ENCODE measurements at places on chromosomes 16 and 17.

- no peak for DNase-seq
These were observed 23.8 kb downstream of the CDK5RAP3 start for GRCh38 chr17:47994724-47995123.

DNA sequence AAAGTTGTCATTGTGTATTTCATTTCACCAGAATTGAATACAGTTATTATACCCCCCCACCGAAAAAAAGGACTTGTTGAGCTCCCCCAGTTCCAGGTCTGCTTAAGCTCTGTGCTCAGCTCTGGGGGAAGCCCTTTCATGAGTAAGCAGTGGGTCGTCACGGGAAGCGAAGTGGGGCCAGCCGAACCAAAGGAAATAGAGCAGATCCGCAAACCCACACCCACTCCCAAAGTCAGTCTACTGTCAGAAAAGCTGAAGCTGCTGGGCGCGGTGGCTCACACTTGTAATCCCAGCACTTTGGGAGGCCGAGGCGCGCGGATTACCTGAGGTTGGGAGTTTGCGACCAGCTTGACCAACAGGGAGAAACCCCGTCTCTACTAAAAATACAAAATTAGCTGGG is 50.1 kb downstream of the PECAM1 start:
- no peak for DNase-seq

GRCh38 chr17:66313995-66314659 is 11.7 kb downstream of the PRKCA start:
- no peak for DNase-seq

GRCh38 chr17:78399693-78400144 is 21.3 kb downstream of the PGS1 start:
- no peak for DNase-seq

- no peak for DNase-seq
These were observed 308.3 kb upstream of the CDH5 start for GRCh38 chr16:66058172-66058691.

DNA sequence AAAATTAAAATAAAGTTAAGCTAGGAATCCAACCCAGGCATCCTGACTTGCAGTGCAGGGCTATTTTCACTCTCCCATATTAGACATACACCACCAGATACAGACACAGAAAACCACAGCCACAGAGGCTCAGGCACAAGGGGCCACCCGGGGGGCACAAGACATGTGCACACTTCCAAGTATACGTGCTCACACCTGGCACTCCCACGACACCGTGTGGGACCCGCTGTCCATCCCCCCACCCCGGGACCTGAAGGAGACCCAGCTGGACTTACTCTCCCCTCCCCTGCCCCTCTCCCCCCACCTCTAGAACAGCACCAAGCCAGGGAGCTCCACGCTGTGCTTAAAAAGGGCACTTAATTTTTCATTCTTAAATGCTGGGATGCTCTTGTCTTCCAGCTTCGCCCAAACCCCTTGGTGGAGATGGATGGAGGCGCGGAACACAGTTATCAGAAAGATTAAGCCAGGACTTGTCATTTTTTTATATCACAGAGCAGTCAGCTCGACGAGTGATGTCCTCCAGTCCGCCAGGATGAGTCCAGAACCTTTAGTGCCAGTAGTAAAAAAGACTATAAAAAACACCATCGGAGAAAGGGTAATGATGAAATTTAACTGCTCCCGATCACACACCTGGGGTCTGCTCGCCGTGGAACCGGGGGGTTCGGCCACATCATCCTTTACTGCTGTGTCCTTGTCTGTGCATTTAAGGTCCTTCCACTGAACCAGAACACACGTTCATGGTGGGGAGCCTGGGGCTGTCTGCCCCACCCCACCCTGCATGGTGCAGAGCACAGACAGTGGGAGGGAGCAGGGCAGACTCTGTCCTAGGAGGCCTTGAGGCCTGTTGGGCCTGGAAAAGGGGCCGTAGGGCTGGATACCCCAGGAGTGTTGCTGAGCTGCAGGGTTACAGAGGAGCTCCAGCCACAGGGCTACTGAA is 73.3 kb upstream of the LHX1 start:
- DNase-seq, result no peak

DNA sequence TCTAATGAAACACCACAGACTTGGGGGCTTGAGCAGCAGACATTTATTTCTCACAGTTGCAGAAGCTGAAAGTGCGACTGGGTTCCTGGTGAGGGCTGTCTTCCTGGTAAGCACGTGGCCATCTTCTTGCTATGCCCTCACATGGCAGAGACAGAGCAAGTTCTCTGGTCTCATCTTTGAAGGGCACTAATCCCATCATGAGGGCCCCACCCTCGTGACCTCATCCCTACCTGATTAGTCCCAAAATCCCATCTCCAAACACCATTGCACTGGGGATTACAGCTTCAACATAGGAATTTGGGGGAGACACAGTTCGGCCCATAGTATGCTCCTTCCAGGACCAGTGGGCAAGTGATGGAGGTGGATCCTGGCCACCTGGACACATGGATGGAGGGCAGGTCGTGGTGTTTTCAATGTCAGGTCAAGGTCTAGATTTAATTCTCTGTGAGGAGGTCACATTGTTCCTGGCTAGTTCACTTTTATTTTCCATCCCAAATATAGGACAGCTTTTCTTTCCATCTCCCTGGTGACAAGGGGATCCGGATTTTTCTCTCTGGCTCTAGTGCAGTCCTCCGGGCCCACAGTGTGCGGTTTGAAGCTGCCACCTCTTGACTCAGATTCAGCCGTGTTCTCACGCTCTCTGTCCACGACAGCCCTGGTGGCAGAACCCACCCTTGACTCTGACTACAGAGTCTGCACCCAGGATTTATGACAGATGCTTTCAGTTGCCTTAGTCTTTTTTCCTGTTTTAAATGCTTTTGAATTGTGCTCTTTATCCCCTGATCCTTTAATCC is 160.5 kb upstream of the NOL11 start:
- no peak for DNase-seq

DNA sequence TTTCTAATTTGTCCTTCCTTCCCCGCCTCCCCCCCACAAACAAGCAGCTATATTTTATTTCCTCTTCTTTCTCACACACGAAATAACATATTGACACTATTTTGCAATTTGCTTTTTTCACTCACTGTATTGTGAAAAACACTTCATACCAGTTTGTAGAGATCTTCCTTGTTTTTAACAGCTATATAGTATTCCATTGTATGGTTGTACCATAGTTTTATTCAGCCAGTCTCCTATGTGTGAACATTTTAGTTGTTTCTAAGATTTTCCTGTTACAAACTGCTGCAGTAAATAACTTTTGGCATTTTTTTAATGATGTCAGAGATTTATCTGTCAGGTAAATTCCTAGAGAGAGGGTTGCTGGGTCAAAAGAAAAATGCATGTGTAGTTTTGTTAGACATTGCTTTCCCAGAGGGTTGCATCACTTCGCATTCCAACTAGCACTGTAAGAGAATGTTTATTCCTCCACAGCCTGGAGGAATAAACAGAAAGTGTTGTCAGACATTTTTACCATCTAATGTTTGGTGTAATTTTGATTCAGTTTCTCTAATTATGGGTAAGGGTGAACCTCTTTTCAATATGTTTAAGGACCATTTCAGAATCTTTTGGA is 101.2 kb downstream of the MRTFB start:
- peak; percentile 34 for DNase-seq

GRCh38 chr16:30669903-30670824 is 11.9 kb downstream of the FBRS start:
- no peak for DNase-seq

DNA sequence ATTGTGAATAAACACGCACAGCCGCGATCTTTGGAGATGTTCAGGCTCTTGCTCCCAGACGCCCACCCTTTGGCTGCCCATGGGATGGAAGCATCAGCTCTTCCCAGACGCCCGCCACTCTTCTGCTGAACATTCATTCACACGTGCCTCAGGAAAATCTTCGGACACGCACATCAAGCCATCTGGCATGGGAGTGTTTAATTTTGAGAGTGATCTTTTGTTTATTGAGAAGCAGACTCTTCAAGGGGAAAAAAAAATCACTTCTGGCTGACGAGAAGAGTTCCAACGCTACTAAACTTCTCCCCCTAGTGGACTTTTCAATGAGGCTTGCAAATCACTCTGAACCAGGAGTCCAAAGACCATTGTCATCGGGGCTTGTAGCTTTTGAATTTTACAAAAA is 62.0 kb upstream of the NUDT7 start:
- no peak for DNase-seq

DNA sequence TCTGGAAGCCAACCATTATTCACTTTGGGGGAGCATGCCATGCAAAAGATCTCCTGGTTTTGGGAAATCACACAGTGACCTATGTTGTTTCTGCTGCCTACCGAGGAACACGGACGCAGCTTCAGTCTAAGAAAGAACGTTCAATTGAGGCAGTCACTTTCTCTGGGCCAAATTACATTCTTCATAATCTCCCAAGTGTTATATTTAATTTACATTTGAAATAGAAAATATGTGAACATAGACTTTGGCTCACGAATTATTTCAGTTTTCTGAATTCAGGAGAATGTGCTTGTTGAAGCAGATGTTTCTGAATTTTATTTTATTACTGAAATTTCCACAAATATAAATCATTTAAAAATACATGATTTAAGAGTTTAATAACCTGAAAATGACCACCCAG is 93.6 kb upstream of the KCNJ16 start:
- DNase-seq, result no peak

- DNase-seq, result no peak
These were observed 11.7 kb downstream of the CACNG1 start for GRCh38 chr17:67055811-67056745.

DNA sequence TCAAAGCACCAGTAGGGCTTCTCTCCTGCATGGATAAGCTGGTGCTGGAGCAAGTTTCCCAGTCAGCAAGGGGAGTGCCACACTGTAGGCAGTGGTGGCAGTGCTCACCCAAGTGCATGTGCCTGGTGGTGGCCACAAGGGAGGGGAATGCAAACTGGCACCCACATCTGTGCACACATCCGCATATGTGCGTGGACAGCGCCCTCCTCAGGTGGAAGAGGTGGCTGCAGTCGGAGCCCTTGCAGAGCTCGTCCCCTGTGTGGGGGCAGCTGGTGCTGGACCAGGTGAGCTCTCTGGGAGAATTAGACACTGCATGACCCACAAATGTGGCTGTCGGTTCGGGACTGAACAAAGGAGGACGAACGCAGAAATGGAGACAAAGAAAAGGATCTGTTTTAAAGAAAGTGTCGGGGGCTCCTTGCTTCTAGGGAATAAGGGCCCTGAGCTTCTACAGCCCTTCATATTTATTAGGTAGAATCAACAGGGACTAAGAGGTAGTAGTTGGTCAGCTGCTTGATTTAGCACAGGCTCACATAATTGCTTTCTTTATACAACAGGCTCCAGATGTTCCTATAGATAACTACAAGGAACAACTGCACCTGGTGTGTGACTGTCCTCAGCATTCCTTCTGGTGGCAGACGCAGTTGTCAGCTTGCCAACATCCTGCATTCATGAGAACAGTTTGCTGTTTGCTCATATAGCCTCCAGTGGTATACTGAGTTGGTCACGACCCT is 5.3 kb upstream of the ZNF689 start:
- no peak for DNase-seq

GRCh38 chr17:10268005-10268404 is 69.6 kb upstream of the GAS7 start:
- no peak for DNase-seq

GRCh38 chr16:15498427-15499175 is 64.2 kb downstream of the BMERB1 start:
- DNase-seq, result no peak

GRCh38 chr17:61248399-61248798 is 151.2 kb upstream of the TBX2 start:
- peak; percentile 43 for DNase-seq

DNA sequence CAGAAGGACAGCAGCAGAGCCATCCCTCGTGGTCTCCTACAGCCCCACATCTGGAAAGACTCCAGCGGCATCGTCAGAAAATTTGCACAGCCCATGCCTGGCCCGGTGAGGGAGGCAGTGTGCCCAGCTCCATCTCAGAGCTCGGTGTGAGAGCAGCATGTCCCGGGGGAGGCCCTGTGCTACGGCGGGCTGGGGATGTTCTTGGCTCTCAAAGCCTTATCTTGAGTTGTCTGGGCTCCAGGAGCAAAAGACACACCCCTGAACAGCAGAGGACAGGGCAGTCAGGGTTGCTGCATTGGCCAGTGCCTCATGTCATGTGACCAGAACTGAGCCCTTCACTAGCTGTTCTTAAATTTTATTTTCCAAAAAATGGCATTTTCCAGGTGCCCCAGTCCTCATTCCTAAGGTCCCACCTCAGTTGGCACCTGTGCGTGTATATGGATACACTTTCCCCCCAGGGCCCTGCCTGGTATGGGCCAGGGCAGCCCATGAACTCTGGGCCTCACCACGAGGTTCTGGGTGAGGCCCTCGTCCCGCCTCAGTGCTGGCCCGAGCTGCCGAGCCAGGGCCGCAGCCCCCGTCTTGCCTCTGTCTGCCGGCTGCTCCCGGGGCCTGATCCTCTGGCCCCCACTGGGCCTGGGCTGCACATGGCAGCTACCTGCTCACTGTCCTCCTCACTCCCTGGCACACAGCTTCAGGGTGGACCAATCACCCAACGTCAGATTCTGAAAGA is 3.0 kb downstream of the NUDT16L1 start:
- DNase-seq, result no peak

GRCh38 chr17:76381633-76382350 is 2.6 kb upstream of the SPHK1 start:
- no peak for DNase-seq

- peak; percentile 65 for DNase-seq
These were observed 299.3 kb upstream of the SOX9 start for GRCh38 chr17:71821511-71821910.

- no peak for DNase-seq
These were observed 9.3 kb upstream of the MRTFB start for GRCh38 chr16:14061732-14062259.

GRCh38 chr16:56970934-56971767 is 9.4 kb downstream of the CETP start:
- DNase-seq, result no peak

DNA sequence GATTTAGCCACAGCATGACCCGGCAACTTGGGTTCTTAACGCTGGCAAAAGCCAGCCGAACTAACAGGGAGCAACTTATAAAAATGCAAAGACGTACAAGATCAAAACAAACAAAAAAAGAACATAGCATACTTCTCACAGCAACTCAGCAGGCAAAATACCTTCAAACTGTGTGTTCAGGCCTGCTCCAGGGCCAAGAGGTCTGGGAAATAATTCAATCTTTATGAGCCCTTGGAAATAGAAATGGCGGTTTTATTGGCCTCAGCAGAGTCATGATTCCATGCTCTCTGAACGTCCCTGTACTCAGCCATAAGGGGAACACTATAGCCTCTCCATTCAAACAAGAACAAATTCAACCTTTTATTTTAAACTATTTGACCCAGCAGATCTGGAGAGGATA is 101.3 kb upstream of the C17orf78 start:
- DNase-seq, result no peak

GRCh38 chr16:3645504-3646347 is 8.8 kb upstream of the DNASE1 start:
- peak; percentile 84 for DNase-seq

DNA sequence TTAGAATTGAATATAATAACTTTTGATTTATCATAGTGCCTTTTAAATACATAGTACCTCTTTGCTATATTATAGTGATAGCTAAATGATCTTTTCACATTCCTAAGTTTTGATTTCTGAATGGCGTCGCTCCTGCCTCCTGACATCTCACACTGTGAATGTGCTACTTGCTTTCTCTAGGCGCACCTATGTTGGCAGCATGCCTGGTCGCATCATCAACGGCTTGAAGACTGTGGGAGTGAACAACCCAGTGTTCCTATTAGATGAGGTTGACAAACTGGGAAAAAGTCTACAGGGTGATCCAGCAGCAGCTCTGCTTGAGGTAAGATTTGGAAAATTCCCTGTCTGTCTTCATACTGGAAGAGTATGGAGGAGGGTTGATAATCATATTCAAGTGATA is 29.8 kb upstream of the ABCC11 start:
- no peak for DNase-seq

Measured in LHCN-M2 (cell line).